ENCODE measurements at places on chromosomes 11 and 22. TPM values are rescaled to one million over a fixed set of nuclear protein-coding genes. Genes with fewer than 3 reads are reported as not detected.

Gene P2RY2
- not detected for total RNA-seq

- DNase-seq, result no peak
These were observed 6.5 kb downstream of the STIP1 start for GRCh38 chr11:64192434-64192833.

DNA sequence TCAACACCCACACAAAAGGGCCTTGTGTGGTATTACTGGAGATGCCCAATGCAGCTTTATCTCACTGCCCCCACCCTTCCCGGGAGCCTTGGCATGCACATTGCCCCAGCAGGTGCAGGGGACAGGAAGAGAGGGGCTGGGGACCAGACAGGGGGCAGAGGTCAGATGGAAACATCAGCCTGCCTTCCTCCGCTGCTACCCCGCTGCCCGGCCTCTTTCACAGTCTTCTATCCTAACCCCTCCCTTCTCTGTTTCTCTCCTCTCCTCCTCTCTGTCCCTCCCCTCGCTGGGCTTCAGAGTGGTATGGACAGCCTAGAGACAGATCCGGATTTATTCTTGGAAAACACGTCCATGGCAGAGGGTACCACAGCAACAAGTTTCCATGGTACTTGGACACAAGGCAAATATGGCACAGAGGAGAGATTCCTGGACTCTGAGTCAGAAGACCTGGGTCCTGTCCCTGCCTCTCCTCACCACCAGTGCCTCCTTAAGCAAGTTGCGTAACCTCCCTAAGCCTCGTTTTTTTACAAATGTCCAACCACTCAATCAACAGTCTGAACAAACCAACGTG lies 8.3 kb upstream of the IGSF9B start:
- DNase-seq, result no peak

DNA sequence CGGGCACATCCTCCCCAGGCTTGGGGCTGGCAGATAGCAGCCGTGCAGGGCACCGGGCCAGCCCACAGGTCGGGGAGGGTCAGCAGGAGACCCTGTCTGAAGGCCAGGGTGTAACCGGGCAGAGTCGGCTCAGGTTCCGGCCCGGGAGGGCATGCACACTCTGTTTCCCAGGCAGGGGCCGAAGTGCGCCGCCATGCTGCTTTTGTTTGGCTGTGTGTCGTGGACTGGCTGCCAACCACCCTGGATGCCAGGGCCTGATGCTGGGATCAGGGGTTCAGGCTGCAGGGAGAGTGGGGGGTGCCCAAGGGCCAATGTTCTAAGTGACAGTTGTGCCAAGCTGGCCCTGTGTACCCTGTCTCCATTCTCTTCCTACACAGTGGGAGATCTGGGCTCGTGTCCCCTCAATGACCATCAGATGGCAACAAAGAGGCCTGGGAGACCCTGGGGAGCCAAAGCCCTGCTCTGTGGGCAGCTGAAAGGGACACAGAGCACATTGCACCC lies 120.9 kb upstream of the B3GAT1 start:
- DNase-seq, result no peak

GRCh38 chr11:35206616-35207015 lies 67.6 kb downstream of the CD44 start:
- no peak for DNase-seq

DNA sequence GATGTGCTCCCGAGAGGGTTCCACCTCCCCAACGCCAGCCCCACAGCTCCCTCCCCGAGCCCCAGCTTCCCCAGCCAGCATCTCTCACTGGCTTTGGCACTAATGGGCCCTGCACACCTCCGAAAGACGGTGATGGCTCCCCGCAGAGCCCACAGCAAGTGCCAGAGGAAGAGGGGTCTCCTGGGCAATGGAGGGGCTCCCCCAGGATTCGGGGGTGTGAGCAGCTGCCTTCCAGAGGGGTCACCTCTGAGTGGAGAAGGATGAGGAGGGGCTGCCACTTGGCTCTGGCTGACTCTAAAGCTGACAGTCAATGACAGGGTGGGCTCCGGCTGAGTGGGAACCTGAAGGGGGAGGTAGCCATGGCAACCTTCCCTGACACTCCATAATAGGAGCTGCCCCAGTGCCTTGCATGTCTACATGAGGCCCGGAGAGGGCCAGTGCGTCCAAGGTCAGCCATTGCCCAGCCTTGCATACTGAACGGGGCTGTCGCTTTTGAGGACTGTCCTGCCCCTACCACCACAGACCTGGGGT lies 98.6 kb upstream of the SYT13 start:
- DNase-seq, result no peak

DNA sequence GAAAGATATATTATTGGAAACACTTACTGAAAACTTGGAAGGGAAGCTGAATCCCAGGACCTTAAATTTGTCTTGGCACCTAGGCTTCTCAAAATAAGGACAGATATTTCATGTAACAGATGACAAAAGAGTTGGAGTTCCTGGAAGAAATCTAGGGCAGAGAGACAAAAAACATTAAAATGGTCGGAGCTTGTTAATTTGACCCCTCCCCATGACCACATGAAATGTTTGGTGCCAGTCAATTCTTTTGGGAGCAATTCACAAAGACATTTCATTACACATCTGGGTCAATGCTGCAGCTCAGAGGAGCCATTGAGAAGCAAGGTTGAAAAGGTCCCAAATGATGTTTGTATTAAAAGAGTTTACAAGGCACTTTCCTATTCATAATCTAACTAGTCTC lies 162.0 kb upstream of the GUCY1A2 start:
- no peak for DNase-seq

All from NCI-H460 (cell line).